ENCODE measurements at places on chromosomes 13 and 19. TPM values are rescaled to one million over a fixed set of nuclear protein-coding genes. Genes with fewer than 3 reads are reported as not detected.

DNA sequence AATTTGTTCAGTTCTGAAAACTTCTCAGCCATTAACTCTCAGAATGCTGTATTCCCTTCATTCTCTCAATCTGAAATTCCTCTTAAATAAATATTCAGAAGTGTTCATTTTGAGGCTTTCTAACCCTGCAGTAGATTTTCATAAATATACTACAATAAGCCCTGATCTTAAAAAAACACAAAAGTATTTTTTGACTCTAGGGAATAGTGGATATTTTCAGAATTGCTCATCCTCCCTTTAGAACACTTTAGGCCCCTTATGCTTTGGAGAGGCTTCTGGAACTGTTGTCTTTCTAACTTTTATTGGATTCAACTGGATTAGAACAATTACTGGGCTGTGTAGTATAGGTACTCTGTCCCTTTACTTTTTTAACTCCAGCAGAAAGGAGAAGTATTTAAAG is 1662.6 kb upstream of the MIR17HG start:
- no peak for DNase-seq

GRCh38 chr19:43784241-43784980 is 3.6 kb upstream of the KCNN4 start:
- DNase-seq: no peak

DNA sequence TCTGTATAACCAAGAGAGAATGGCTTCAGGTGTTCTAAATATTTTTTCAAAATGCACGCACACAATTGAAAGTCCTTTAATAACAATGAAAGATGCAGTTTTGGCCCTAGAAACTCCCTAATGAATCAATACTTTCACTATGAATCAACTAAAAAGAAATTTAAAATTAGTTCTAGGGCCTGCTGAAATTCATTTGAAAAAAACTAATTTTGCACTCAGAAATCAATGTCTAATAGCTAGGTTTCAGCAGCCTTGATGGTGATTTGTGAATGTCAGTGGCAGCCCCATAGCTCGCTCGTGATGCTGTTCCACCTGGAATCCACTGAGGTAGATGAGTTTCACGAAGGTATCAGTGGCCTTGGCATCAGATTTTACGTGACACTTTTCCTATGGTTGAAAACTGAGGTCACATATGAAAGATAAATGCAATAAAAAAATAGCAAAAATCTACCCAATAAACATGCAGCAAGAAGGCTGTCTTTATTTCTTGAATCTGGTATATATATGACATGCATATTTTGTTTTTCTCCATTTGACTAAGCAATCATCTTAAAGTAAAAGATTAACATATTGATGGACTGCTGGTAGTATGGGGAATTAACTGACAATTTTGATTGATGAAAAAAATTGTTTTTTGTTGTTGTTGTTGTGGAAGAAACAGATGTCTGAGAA is 141.0 kb downstream of the AKAP11 start:
- no peak for DNase-seq

- no peak for DNase-seq
Observed at GRCh38 chr19:34215006-34215665, 39.2 kb upstream of the GARRE1 start.

DNA sequence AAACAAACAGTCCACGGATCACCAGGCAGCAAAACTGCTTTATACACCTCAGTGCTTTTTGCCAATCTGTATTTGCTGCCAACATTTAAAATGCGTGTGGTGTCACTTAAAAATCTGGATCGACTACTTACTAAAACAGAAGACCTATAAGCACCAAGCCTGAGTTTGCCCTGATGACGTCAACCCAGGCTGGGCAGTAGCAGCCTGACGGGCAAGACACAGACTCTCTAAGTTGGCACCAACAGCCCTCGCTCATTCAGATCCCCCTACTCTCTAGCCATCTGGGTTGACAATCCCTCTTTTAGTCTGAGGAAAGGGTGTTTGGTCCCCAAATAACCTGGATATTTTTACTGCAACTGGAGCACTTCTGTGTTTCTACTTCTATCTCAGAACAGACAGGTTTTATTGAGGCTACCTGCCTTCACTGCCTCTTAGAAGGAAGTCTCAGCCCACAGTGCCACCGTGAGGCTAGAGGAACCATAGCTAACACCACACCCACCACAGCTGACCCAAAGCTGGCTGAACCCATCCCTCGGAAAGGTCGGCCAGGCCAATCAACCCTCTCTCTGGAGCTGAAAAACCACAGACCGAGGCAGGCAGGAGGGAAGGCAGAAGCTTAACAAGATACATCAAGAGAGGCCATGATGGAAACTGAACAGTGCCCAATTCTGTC is 6.9 kb downstream of the SUGP2 start:
- DNase-seq: no peak

DNA sequence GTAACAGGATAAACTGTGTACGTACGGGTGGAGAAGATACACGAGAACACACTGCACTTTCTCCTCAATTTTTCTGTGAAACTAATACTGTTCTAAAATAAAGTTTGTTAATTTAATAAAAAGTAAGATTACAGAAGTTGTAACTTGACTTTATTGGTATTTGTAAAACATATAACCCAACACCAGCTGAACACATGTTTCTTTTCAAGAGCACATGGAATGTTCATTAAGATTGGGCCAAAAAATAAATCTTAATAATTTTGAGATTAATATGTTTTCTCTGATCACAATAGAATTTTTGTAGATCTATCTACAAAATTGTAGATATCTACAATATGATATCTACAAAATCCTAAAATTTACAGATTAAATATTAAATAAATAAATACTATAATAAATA is 55.1 kb upstream of the ZNF599 start:
- DNase-seq: no peak

DNA sequence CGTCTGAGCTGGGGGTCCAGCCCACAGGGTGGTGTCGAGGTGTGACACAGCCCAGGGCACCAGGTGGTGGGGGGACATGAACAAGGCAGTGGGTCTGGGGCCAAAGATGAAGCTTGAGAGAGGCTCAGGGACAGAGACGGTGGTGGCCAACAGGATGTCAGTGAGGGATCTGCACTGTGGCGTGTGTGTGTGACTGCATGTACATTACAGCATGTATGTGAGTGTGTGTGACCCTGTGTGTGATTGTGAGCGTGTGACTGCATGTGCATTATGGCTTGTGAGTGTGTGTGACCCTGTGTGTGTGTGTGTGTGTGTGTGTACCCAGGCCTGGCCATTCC is 1.6 kb downstream of the ADAMTS10 start:
- DNase-seq: no peak

DNA sequence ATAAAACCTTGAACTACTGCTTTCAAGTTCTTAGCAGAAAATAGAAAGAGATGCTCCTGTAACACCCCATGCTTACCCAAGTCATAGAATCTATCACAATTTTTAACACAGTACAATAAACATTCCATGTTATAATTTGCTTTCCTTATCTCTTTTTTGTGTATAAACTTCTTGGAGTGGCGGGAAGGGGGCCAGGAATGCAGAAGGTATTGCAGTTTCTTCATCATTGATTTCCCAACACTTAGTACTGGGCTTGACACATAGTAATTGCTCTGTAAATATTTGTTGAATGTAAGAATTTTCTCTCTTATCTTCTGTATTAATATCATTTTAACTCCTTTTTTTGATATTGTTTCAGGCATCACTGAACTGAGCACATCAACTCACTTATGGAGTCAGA is 535.8 kb downstream of the KCTD12 start:
- DNase-seq: no peak

GRCh38 chr13:40254394-40254793 is 412.0 kb downstream of the FOXO1 start:
- no peak for DNase-seq

DNA sequence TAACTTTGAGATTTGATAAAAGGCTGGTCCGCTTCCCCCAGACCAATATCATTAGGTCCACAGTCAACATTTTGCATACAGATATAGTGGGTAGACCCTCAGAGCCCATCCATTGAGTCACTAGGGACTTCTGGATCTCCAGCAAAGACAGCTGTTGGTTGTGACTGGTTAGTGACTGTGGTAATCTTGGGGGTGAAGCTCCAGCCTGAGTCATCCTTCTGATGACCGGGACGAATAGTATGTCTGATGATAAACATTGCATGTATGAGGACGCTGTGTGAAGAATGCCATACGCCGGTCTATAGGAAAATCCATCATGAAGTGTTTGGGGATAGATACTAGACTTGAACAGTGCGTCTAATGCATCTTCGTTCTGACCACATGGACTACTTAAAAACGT is 307.0 kb downstream of the UQCRFS1 start:
- no peak for DNase-seq

DNA sequence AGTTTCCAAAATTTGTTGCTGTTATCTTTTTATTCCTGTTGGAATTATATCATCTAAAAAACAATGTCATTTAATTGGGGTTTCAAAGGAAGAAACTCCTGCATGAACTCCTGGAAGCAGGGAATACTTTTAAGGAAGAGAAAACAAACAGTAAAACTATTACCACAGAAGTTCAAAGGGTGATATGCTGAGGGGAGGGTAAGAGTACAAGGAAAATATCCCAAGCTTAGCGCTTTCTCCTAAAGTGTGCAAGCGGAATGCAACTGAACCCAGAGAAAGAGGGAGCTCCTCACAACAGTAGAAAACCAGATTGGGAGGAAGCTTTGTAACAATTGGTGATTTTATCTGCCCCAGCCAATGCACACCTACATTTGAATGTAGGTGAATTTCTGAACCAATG is 175.1 kb downstream of the NUFIP1 start:
- DNase-seq: no peak

DNA sequence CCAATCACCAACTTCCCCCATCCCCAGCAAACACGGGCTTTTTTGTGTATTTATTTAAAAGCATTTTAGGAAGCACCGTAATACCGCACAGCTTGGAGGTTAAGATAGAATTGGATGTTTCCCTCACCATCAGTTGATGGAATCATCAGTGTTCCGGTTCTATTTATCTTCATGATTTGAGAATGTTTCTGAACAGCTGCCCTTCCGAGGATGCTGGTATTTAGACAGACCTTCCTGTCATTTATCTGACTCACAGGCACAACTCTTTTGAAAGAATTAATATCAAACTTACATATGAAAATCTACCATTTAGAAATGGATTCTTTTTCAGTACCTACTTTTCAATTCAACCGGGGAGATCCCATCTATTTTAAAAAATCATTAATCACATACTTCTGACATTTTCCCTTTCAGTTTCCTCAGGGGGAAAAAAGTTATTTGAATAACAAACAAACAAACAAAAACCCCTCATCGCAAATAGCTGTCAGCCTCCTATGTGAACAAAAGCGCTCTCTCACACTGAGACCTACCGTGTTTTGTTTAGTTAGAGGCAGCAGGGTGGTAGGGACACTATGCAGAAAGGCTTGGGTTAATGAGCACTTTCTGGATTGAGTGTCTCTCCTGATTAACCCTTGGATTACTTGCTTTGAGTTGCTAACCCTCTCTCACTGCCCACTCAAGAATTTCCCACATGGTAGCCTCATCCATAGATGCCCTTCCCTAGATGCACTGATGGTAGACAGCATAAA is 189.3 kb downstream of the TM9SF2 start:
- DNase-seq: no peak

GRCh38 chr13:24745516-24745860 is 18.5 kb upstream of the RNF17 start:
- no peak for DNase-seq

- no peak for DNase-seq
Observed at GRCh38 chr19:55321466-55322137, 3.5 kb downstream of the TMEM150B start.

- DNase-seq: no peak
Observed at GRCh38 chr19:39544911-39545310, 5.0 kb upstream of the EID2 start.

- peak; percentile 60 for DNase-seq
Observed at GRCh38 chr13:40668335-40668734, 1.9 kb upstream of the FOXO1 start.

The HIPK4 gene
- not detected for total RNA-seq

The PCSK4 gene
- 1.3 TPM for total RNA-seq

The PRKCSH gene
- total RNA-seq: 262 TPM

The TNFRSF19 gene
- total RNA-seq: not detected

The TFDP1 gene
- total RNA-seq: 176 TPM

The IGFL3 gene
- not detected for total RNA-seq

The ZNF112 gene
- total RNA-seq: not detected

The P2RY11 gene
- total RNA-seq: 58.1 TPM

The ZNF221 gene
- 1.8 TPM for total RNA-seq

The IL12RB1 gene
- 19.6 TPM for total RNA-seq

The AZU1 gene
- not detected for total RNA-seq

The CRLF1 gene
- not detected for total RNA-seq

The HCN2 gene
- total RNA-seq: 0.42 TPM

The ZNF208 gene
- total RNA-seq: 2.6 TPM

Data from CD8-positive, alpha-beta memory T cell (primary cell).